Aorta (tissue), 5 donors: ENCODE measurements at places on chromosomes 2 and 18.

DNA sequence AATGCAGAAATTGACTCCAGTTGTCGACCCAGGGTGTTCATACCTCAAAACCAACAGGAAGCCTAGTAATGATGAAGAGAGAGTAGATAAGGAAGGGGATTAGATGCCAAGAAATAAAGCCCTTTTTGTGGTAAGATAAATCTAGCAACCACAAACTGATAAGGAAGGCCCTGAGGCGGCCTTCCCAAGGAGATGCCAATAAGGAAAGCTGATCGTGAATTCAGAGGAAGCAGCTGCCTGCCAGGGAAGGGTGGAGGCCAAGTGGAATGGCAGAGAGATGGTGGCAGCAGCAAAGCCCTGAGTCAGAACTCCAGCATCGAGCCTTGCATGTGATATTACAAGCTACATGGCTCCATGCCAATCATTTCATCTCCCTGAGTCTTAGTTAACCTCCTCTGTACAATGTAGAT is 126.3 kb downstream of the IRS1 start:
- DNase-seq, result no peak

GRCh38 chr18:67179726-67180125 is 336.8 kb downstream of the DSEL start:
- DNase-seq, result no peak

- no peak for DNase-seq
Observed at GRCh38 chr2:221439761-221440479, 132.2 kb downstream of the EPHA4 start.

- no peak for DNase-seq
Observed at GRCh38 chr2:9665898-9666297, 35.1 kb upstream of the YWHAQ start.

DNA sequence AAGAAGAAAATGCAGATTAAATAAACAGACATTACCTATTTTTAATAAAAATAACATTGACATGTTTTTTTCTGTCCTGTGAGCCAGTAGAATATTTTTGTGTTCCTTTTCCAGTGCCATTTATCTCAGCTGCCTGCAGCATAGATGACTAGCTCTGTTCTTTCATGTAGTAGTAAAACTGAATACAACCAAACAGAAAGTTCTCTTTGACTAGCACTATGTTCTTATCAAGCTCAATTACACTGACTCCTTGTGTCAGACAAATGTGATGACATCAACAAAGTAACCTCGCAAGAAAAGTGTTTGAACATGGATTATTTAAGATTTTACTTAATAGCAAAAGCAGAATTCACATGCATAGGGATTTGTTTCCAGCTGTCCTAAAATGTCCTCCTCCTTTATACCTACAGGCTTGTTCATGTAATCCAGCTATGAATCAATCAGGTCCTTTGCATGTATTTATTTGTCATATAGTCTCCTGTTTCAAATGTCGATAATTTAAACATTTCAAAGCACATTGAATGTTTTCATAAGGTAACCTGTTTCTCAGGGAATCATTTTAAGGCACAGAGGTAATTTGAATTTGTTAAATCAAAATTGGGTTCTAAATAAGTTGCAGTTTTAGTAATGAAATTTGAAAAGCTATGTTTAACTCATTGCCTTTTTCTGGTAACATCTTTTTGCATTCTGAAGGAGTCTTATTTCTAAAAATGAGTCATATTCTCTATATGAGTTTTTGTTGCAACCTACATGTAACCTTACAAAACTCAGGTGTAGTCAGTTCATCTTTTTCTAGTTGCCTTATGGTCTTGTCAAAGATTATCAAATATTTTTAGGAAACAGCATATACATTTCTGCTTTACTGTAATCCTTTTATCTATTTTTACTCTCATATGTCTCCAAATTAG is 215.3 kb upstream of the GULP1 start:
- no peak for DNase-seq

DNA sequence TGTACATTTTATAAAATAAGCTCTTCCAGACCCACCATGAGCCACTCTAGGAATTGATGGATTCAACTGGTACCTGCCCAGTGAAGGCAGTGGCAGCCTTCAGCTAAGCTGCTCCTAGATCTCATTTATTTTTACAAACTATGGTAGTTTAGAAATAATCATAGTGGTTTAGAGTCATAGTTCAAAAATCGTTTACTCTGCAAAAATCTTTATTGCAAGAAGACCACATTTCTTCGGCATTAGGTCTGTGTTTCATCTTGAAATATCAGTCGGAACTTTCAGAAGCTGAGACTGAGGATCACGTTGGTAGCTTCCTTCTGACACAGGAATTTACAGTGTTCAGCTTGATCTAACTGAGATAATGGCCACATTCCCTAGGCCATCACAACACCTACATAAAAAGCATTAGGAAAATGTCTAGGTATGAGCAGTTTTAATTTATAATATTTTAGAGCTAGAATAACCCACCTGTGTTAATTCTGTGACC is 206.2 kb upstream of the PID1 start:
- DNase-seq, result no peak

GRCh38 chr2:191355170-191355758 is 110.1 kb downstream of the MYO1B start:
- DNase-seq, result no peak

DNA sequence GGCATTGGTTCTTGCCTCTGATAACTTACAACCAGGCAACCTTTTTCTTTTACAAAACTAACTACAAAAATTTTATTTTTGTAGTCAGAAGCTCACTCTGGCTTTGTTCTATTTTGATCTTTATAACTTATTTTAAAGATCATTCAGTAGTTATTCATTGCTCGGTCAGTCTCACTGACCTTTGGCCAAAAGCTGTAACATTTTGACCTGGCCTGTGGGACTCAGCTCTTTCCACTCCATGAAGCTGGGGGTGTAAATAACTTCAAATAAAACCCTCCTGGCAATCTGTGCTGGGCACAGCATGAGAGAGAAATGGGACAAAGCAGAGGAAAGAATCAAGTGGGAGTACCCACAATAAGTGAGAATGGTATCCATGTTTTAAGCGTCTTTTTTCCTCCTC is 380.7 kb downstream of the SETBP1 start:
- no peak for DNase-seq

- no peak for DNase-seq
Observed at GRCh38 chr2:103792042-103792441, 1030.2 kb downstream of the TMEM182 start.

DNA sequence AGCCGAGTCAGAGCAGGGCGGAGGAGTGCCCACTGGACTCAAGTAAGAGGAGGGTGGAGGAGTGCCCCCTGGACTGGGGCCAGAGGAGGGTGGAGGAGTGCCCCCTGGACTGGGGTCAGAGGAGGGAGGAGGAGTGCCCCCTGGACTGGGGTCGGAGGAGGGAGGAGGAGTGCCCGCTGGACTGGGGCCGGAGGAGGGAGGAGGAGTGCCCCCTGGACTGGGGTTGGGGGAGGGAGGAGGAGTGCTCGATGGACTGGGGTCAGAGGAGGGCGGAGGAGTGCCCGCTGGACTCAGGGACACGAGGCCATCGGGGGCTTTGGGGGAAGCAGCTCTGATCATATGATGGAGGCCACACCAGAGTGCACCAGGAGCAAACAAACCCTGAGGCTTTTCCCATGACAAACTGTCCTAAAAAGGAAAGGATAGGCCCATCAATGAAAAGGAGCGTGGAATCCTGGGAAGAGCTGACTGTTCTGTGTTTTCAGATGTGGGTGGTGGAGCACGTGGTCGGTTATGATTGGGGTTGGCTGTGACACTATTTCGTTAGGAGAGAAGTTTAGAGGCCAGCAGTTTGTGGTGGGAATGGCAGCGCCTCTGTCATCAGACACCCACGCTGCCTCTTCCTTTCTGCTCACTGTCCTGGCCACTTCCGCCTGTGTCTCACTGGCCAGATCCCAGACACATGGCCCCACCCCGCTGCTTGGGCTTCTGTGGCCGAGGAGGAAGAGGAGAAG is 24.5 kb upstream of the HPCAL1 start:
- peak; percentile 80 for DNase-seq

DNA sequence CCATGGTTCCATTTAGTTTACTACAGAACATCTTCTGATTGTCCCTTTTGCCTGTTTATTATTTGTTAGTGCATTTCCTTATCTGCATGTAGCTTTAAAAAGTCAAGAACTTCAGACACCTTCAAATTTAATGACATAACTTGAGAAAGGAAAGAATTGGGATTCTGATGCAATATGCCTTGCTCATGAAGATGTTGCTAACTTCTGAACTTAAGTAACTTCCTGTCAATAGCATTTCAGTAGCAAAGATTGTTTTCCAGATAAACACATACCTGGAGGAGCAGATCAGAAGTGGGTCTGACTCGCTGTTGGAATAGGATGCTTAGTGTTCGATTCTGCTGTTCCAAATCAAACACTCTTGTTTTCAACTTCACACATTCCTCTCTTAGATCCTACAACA is 190.2 kb upstream of the LYPD1 start:
- no peak for DNase-seq

DNA sequence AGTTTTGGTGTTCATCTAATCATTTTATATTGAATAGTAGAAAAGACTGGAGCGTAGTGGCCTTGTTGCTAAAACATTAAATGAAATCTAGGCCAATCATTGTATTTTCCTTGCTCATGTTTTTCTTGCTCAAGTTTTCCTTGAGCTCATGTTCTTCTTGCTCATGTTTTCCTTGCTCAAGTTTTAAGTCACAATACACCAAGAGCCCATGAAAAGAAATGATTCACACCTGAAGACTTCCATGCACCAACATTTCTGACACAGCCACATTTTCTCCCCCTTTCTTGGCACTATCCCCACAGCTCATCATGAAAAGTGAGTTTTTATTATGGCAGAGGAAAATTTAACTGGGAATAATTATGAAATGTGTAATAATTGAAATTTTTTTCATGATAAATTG is 92.0 kb downstream of the LRP1B start:
- DNase-seq, result no peak

DNA sequence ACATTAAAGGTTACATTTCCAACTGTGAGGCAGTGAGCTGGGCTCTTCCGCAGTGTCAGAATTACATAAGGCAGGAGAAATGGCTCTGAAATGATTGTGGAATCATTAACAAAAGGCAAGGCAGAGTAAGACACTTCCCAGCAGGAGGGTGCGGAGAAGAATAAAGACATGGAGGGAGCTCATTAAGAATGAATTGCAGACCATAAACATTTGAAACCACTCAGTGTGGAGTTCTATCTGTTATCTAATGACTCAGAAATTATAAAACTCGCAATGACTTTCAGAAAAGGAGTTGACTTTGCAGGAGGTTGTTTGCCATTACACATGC is 77.0 kb downstream of the SMIM21 start:
- DNase-seq, result no peak

- no peak for DNase-seq
Observed at GRCh38 chr2:180761224-180761623, 219.2 kb upstream of the UBE2E3 start.

DNA sequence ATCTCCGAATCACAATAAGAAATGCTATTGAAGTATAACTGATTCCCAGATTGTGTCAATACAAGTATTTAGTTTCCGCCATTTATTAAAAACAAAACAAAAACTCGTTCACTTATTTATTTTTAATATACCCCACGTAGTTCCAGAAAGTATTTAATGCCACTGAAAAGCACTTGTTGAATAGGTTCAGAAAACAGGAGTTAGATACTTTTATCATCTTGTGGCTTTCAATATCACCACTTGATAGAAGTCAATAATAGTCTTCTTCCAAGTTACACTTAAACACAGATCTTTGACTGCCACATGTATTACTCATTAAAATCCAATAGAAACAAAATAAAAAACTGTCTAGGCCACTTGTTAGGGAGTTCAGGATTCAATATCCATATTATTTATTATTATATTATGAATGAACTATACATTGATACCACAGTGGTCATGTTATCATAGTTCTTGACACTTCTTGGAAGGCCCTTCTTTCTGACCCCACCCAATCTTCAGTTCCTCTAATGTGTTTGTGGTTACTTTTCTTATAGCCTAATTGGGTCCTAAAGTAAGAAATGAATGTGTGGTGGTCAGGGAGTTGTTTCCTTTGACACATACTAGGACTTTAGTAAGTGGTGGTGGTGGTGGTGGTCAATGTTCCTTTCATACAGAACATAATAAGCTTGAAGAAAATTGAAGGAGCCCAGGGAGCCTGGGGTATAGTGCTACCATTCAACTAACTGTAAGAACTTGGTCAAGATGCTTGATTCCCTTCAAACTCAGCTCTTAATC is 221.3 kb upstream of the ITGA4 start:
- DNase-seq, result no peak

DNA sequence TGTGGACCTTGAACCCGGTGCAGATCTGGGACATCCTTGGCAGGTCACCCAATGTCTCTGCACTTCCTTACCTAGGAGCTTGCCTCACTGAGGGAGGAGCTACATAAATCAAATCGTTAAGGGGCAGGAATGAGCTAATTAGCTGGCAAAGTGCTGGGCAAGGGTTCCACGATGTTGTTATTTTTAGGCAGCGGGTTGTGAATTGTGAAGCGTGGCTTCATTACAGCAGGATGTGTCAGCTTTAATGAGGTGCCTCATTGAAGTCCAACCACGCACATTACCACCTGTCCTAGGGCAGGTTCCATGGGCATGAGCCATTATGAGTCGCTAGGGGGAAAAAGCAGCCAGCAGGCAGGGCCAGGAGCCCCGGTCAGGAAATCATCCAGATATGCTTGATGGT is 127.0 kb upstream of the AGAP1 start:
- DNase-seq, result no peak

DNA sequence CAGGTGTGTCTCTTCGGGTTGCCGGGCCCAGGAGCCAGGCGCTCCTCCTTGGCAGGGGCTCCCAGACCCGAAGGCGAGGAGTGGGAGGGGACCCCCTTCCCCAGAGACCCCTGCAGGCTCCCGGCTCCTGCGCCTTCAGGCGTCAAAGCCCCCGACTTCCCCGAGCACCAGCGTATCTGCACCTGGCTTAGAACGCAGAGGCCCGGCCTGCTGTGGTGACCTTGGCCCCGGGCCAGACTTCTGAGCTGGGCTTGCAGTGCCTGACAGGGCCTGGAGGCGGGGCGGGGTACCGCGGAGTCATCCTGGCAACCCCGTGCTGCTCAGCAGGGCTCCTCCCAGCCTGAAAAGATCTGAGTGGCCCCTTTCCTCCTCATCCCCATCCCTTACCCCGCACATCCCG is 27.0 kb downstream of the SKA1 start:
- no peak for DNase-seq

DNA sequence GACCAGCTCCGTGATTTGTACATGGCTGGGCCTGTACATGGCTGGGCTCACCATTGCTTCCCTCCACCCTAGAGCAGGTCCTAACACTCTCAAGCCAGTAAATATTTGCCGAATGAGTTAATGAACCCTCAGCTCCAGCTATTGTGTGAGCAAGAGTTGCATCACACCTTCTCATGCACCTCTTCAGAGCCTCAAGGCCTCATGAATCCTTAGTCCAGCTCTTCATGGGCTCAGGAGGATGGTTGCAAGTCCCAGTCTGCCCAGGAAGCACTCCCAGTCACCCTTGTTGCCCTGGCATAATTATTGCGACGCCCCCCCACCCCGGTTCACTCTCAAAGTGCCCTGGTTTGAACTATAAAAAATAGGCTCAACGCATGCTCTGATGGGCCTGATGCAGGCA is 30.1 kb upstream of the GNAL start:
- DNase-seq, result no peak
